ENCODE measurements at places on chromosomes 12 and 14.

DNA sequence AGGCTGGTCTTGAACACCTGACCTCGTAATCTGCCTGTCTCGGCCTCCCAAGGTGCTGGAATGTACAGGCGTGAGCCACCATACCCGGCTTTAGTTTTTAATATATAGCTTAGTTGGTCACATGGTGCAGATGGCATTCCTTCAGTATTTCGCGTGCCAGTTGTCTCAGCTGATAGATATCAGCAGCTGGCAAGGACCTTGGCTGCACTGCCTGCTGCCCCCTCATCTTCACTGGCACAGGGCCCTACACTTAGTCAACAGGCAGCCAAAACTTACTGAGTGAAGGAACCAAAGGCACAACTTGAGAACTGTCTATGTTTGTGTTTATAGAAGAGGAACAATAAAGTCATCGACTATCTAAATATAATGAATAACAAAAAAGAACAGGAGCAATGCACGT, 31.0 kb downstream of the EID3 start:
- no peak overlapping the region for H3K4me3 ChIP-seq
- H3K27ac ChIP-seq: no peak overlapping the region
- peaks cover 48% of the 10 kb centered on the region for H3K36me3 ChIP-seq
- no peak for DNase-seq

DNA sequence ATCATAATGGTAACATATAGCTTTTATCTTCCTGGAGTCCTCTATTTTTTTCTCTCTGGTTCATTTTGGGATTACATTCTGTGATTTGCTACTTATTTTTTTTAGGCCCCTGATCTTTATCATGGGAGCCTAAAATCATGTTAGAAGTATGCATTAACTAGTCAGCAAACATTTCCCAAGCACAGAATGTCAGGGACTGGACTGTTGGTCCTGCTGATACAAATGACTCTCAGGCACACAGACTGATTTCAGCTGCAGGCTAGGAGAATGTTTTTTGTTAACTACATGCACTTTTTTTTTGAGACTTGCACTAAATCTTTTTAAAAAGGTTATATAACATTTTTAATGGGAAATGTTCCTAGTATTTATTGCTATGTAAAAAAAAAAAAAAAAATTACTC, 131.1 kb downstream of the ACSS3 start:
- no peaks in the 10 kb centered on the region for H3K27me3 ChIP-seq
- no peaks in the 10 kb centered on the region for H3K4me1 ChIP-seq
- no peak overlapping the region for H3K27ac ChIP-seq
- no peak for DNase-seq
- H3K36me3 ChIP-seq: no peaks in the 10 kb centered on the region

DNA sequence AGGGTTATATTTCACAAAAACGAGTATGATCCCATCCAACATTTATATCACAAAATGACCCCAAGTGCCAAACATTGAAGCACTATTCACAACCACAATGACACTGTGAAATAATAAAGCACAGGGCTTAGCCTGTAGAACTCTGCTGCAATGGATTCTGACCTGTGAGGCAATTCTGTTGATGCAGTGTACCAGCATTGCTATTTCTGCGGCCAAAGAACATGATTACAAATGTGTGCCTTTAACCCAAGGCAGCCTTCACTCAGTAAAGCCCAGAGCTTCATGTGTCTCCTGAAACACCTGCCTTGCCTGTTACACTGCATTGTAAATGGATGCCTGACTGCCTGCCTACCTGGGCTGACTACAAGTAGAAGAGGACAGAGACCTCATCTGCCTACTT, 158.0 kb downstream of the PPM1H start:
- no peak overlapping the region for H3K4me3 ChIP-seq
- no peak for DNase-seq
- no peaks in the 10 kb centered on the region for H3K36me3 ChIP-seq
- H3K27me3 ChIP-seq: no peaks in the 10 kb centered on the region
- peaks cover 9% of the 10 kb centered on the region for H3K4me1 ChIP-seq

DNA sequence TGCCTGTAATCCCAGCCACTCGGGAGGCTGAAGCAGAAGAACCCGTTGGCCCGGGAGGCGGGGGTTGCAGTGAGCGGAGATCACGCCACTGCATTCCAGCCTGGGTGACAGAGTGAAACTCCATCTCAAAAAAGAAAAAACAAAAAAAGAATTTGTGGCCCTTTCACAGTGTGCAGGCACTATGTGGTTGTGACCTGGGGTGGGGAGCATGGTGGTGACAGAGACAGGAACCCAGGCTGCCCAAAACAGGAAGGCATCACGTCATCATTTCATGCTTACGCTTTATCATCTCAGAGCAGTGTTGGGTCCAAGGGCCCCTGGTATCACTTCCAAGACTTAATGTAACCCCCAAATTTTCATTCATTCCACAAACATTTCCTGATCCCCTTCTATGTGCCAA, 175.7 kb upstream of the GSC start:
- no peaks in the 10 kb centered on the region for H3K36me3 ChIP-seq
- 0 out of 2 replicates have a peak, but pooled peaks cover 1% of the 10 kb centered on the region for H3K27me3 ChIP-seq
- no peak overlapping the region for H3K4me3 ChIP-seq
- DNase-seq: no peak
- H3K4me1 ChIP-seq: no peaks in the 10 kb centered on the region

DNA sequence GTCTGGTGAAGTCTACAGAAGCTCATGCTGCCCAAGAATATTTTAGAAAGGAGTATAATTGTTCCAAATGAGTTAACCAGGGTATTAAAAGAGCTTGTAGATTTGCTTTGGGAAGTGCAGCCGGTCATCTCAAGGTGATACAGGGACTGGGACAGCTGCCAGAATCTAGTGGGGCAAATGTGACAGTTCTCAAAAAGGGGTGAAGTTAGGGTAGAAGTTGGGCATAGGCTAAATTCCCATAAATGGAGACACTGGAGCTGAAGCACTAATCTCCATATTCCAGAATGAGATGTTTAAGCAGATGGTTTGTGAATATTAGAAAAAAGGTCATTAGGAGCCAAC, 94.7 kb downstream of the ANO6 start:
- H3K36me3 ChIP-seq: no peaks in the 10 kb centered on the region
- DNase-seq: no peak
- no peak overlapping the region for H3K4me3 ChIP-seq
- no peaks in the 10 kb centered on the region for H3K27me3 ChIP-seq

DNA sequence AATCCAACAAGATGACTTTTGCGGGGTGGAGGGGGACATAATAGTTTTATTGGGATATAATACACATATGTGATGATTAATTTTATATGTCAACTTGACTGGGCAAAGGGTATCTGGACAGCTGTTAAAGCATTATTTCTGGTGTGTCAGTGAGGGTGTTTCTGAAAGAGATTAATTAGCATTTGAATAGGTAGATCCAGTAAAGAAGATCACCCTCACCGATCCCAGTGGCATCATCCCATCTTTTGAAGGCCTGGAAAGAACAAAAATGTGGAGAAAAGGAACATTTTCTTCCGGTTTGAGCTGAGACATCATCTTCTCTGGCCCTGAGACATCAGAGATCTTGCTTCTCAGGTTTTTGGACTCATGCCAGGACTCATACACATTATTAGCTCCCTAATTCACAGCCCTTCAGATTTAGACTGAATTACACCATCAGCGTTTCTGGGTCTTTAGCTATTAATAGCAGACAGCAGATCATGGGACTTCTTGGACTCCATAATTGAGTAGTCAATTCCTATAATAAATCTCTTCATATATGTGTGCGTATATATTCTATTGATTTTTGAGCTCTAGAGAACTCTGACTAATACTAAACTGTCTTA, 283.6 kb downstream of the PCNX1 start:
- no peaks in the 10 kb centered on the region for H3K36me3 ChIP-seq
- no peak for DNase-seq
- H3K27ac ChIP-seq: no peak overlapping the region

GRCh38 chr12:42996869-42997431, 407.4 kb upstream of the PRICKLE1 start:
- H3K4me1 ChIP-seq: no peaks in the 10 kb centered on the region
- no peak overlapping the region for H3K27ac ChIP-seq
- H3K4me3 ChIP-seq: no peak overlapping the region
- H3K36me3 ChIP-seq: no peaks in the 10 kb centered on the region
- H3K27me3 ChIP-seq: no peaks in the 10 kb centered on the region

GRCh38 chr14:79473651-79474050, 737.7 kb downstream of the DIO2 start:
- no peak for DNase-seq
- no peaks in the 10 kb centered on the region for H3K27me3 ChIP-seq
- no peak overlapping the region for H3K4me3 ChIP-seq
- no peaks in the 10 kb centered on the region for H3K36me3 ChIP-seq
- no peaks in the 10 kb centered on the region for H3K4me1 ChIP-seq
